Right atrium auricular region (tissue), 2 donors: ENCODE measurements at places on chromosomes 12 and 14. TPM values are rescaled to one million over a fixed set of nuclear protein-coding genes. Genes with fewer than 3 reads are reported as not detected.

Gene IL22
- not detected for total RNA-seq

Gene HAL
- total RNA-seq = 0.24 TPM

Gene ACSM4
- total RNA-seq = not detected

Gene HOXC6
- not detected for total RNA-seq

Gene ADAMTS20
- not detected for total RNA-seq

Gene MUCL1
- total RNA-seq = not detected

Gene CFAP73
- total RNA-seq = not detected

Gene CATSPERB
- total RNA-seq = 3.5 TPM

DNA sequence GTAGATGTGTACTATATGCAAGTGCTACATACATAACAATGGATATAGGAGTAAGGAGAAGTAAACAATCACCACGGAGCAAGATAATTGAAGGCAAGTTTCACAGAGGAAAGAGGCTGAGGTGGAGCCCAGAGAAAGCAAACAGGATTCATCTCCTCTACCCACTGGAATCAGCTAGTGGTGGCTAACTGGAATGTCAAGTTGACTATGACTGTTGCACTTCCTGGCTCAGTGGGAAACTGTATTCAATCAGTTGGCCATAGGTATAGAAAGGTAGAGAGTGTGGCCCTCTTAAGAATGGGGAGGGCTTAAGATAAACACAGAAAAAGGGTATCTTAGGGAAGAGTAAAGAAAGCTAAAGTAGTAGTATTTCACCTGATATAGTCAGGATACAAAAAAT lies 62.4 kb downstream of the MAP4K5 start:
- no peak for DNase-seq
- no peaks in the 10 kb centered on the region for H3K27me3 ChIP-seq
- no peak overlapping the region for H3K4me3 ChIP-seq
- H3K27ac ChIP-seq = no peak overlapping the region

DNA sequence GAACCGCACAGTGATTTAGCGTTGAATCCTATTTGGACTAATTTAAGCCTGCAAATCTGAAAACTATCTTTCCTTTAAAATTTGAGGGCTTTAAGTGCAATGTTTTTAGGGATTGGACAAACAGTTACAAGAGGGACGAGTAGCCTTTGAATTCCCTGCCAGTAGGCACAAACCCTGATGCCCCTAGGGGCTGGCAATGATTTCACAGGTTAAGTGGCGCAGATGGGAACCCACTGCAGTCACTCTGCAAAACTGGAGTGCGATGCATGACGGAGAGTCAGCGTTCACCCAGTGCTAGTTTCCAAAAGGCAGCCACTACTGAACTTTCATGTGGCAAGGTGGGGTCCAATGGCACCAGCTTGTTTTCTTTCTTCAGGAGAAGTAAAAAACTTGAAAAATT lies 99.4 kb upstream of the FRMD6 start:
- no peaks in the 10 kb centered on the region for H3K36me3 ChIP-seq
- H3K27ac ChIP-seq = no peak overlapping the region
- H3K4me3 ChIP-seq = no peak overlapping the region
- no peak for DNase-seq
- no peaks in the 10 kb centered on the region for H3K27me3 ChIP-seq
- no peaks in the 10 kb centered on the region for H3K4me1 ChIP-seq

GRCh38 chr14:38238332-38238731 lies 17.6 kb downstream of the CLEC14A start:
- no peak for DNase-seq
- no peak overlapping the region for H3K4me3 ChIP-seq
- no peaks in the 10 kb centered on the region for H3K27me3 ChIP-seq

DNA sequence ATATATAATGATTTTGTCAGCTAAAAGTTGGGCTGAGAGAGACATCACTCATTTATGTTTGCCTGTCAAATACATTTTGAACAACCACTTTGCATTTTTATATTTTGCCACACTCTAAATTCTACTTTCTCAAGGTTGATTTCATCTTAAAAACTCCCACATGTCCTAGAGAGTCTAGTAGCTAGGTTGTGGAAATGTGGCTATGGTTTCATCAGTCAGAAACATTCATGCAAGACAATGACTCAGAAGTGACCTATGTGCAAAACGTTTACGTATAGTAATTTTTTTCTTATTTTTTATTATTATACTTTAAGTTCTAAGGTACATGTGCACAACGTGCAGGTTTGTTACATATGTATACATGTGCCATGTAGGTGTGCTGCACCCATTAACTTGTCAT lies 27.4 kb upstream of the PRKD1 start:
- H3K4me1 ChIP-seq = no peaks in the 10 kb centered on the region
- no peak overlapping the region for H3K4me3 ChIP-seq
- H3K36me3 ChIP-seq = no peaks in the 10 kb centered on the region
- H3K27me3 ChIP-seq = no peaks in the 10 kb centered on the region
- H3K27ac ChIP-seq = no peak overlapping the region
- DNase-seq = no peak

- H3K36me3 ChIP-seq = no peaks in the 10 kb centered on the region
- H3K4me1 ChIP-seq = no peaks in the 10 kb centered on the region
- peak; percentile 91 for DNase-seq
- peak overlapping the region; percentile 82 for H3K27ac ChIP-seq
- H3K4me3 ChIP-seq = peak overlapping the region; percentile 86
Measured at GRCh38 chr14:20609215-20610001, 18.2 kb upstream of the RNASE12 start.

GRCh38 chr12:121095544-121096198 lies 37.0 kb upstream of the P2RX7 start:
- peaks cover 12% of the 10 kb centered on the region for H3K4me1 ChIP-seq
- no peaks in the 10 kb centered on the region for H3K27me3 ChIP-seq
- H3K4me3 ChIP-seq = no peak overlapping the region
- DNase-seq = peak; percentile 78
- H3K36me3 ChIP-seq = no peaks in the 10 kb centered on the region

DNA sequence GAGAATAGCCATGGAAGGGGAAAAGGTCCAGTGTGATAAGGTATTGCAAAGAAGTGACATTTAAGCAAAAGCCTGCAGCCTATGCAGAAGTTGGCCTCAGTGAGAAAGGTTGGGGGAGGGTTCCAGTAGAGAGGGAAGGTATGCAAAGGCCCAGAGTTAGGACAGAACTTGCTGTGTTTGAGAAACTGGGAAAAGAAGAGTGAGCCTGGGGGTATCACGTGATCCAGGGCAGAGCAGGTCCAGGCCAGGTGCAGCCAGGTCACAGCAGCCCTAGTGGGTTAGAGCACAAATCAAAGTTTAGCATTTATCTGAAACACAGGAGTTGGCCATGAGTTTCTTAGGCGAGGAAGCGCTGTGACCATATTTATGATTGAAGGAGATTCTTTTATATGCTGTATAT lies 1.6 kb downstream of the SERPINA5 start:
- no peaks in the 10 kb centered on the region for H3K4me1 ChIP-seq
- H3K27ac ChIP-seq = no peak overlapping the region
- H3K36me3 ChIP-seq = no peaks in the 10 kb centered on the region
- H3K4me3 ChIP-seq = no peak overlapping the region

GRCh38 chr14:70716958-70717357 lies 75.2 kb downstream of the TTC9 start:
- DNase-seq = no peak
- H3K27me3 ChIP-seq = no peaks in the 10 kb centered on the region
- no peak overlapping the region for H3K27ac ChIP-seq

DNA sequence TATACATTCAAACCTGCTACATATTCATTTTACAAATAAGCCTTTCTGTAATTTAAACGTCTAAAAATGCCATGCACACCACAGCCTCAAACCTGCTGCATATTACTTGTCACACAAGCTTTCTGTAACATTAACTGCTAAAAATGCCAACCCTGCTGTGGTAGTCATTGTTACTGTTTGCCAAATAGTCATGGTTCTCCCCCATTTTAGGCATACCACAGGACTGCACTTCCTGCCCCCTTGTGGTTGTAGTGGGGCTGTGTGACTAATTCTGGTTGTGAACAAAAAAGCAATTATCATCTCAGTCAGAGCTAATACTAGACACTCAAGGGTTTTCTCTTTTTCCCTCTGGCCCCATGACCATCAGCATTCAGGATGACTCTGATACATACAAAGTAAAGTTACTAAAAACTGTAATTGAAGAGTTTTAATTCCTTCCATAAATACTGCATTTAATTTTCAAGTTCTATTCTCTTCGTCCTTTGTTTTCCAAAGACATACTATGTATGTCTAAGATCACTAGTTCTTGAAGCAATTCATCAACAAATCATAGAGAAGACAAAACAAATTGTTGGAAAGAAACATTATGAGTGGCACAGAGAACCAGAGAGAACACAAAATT lies 5.7 kb upstream of the SLC35F4 start:
- H3K4me3 ChIP-seq = no peak overlapping the region
- H3K27me3 ChIP-seq = no peaks in the 10 kb centered on the region
- no peak for DNase-seq
- no peaks in the 10 kb centered on the region for H3K4me1 ChIP-seq
- H3K27ac ChIP-seq = no peak overlapping the region
- no peaks in the 10 kb centered on the region for H3K36me3 ChIP-seq

- no peaks in the 10 kb centered on the region for H3K36me3 ChIP-seq
- H3K4me3 ChIP-seq = peak overlapping the region; percentile 12
- peaks cover 39% of the 10 kb centered on the region for H3K4me1 ChIP-seq
Measured at GRCh38 chr14:68814539-68815297, 21.9 kb upstream of the ZFP36L1 start.

GRCh38 chr12:5452569-5452968 lies 20.7 kb downstream of the NTF3 start:
- no peak for DNase-seq
- no peaks in the 10 kb centered on the region for H3K36me3 ChIP-seq
- no peak overlapping the region for H3K27ac ChIP-seq
- H3K4me1 ChIP-seq = peaks cover 10% of the 10 kb centered on the region
- no peaks in the 10 kb centered on the region for H3K27me3 ChIP-seq

DNA sequence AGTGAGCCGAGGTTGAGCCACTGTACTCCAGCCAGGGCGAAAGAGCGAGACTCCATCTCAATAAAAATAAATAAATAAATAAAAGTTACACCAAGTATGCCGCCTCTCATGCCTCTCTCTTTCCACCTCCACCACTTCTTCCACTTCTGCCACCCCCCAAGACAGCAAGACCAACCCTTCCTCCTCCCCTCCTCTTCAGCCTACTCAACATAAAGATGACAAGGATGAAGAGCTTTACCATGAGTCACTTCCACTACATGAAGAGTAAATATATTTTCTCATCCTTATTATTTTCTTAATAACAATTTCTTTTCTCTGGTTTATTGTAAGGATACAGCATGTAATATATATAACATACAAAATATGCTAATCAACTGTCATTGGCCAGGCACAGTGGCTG lies 3.6 kb upstream of the TMED2 start:
- H3K36me3 ChIP-seq = no peaks in the 10 kb centered on the region
- no peaks in the 10 kb centered on the region for H3K4me1 ChIP-seq
- H3K27me3 ChIP-seq = no peaks in the 10 kb centered on the region
- DNase-seq = no peak
- no peak overlapping the region for H3K27ac ChIP-seq

DNA sequence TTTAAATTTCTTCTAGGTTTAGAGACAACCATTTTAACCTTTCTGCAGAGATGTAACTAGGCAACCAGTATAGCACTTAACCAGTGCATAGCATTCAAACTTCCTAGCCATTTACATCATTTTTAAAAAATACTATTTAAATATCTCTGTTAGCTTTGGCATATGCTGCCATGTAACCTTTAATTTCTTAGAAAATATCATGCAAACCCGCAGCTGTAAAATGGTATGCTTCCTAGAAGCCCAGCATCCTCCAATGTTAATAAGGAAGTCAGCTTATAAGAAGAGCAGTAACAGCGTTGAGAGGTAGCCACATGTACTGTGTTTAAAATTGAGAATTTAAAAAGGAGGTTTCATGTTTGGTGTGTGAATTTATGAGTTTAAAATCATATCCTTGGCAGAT lies 22.8 kb downstream of the GNG2 start:
- no peaks in the 10 kb centered on the region for H3K36me3 ChIP-seq
- no peak overlapping the region for H3K4me3 ChIP-seq
- no peaks in the 10 kb centered on the region for H3K4me1 ChIP-seq
- no peak for DNase-seq

- H3K4me1 ChIP-seq = no peaks in the 10 kb centered on the region
- H3K27ac ChIP-seq = no peak overlapping the region
- no peaks in the 10 kb centered on the region for H3K27me3 ChIP-seq
- no peaks in the 10 kb centered on the region for H3K36me3 ChIP-seq
Measured at GRCh38 chr14:77151918-77152588, 10.5 kb upstream of the ZDHHC22 start.

DNA sequence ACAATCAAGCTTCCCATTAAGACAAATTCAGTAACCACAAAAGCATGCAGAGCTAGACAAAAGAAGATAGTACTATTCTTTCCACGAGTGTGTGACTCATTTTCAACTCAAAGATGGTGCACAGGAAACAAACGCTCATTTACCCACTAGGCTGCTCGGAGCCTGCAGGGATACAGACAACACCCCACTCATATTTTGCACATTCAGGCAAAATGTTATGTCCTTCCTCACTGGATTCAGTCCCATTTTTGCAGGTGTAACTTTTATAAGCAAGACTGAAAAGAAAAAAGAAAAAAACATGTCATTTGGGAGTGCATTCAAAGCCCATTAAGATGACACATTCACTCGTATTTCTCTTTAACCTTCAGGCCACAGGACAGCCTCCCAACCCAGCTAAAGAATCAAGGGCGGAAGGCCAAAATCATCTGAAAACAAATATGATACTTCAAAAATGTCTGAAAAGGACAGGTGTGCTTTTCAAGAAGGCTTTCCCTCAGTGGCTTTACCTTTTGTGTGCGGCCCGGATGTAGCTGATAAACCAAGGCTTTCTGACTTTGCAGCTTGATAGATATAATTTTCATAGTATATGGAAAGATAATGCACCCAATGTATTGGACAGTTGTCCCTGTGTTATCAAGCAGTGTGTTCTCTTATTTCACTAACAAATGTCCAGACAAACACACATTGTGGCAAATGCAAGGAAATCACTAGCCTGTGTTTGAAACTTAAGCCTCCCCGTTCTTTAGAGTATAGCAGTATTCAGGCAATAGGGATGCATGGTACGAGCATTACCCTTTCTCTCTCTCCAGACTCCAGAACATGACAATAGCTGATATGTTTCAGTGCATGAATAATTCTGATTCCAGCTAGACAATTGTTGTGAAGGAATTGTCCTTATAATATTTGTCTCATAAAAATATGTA lies 147.8 kb upstream of the KRR1 start:
- no peak for DNase-seq
- H3K36me3 ChIP-seq = no peaks in the 10 kb centered on the region
- no peak overlapping the region for H3K4me3 ChIP-seq
- H3K27me3 ChIP-seq = no peaks in the 10 kb centered on the region
- no peak overlapping the region for H3K27ac ChIP-seq

DNA sequence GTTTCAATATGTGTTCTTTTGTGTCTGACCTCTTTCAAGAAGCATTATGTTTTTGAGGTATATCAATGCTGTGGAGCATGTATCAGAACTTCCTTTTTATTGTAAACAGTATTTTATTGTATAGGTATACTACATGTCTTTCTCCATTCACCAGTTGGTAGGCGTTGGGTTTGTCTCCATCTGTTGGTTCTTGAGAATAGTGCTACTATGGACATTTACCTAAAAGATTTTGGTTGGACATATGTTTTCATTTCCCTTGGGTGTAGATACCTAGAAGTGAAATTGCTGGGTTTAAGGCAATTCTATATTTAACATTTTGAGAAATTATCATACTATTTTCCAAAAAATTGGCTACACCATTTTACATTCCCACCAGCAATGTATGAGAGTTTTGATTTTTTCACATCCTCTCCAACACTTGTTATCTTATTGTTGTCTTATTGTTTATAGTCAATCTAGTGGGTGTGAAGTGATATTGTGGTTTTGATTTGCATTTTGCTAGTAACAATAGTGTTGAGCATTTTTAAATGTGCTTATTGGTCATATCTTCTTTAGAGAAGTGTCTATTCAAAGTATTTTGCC lies 409.2 kb downstream of the IPO8 start:
- no peaks in the 10 kb centered on the region for H3K27me3 ChIP-seq
- no peaks in the 10 kb centered on the region for H3K36me3 ChIP-seq
- DNase-seq = no peak
- H3K27ac ChIP-seq = no peak overlapping the region
